ENCODE measurements at places on chromosomes 1 and 21.

- no peak for DNase-seq
Measured at GRCh38 chr1:94012708-94013366, 103.6 kb upstream of the GCLM start.

- DNase-seq: peak; percentile 71
Measured at GRCh38 chr1:153774780-153775457, at the start of gene SLC27A3. Gene SLC27A3, plus strand, starts transcription at chr1:153775407. Its CDS starts 91 bp downstream, at chr1:153775498.

GRCh38 chr1:209747580-209748262 is 8.1 kb upstream of the TRAF3IP3 start:
- peak; percentile 70 for DNase-seq

- DNase-seq: no peak
Measured at GRCh38 chr1:110976089-110976488, 12.4 kb upstream of the LRIF1 start.

DNA sequence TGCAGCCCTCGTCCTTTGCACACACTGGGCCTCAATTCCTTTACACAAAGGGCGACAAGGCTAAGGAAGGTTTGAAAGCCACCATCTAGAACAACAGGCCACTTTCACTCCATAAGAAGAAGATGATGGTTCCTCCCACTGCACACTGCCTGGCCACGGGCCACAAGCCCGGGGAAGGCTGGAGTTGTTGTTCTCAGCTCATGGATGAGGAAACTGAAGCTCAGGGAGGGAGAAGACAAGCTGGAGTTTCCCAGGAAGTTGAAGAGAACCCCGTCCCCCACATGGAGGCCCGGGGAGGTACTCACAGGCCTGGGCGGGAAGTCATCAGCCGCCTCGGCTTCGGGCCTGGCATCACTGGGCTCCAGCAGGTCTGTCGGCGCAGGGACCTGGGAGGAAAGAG is 24.6 kb upstream of the DDOST start:
- no peak for DNase-seq

GRCh38 chr1:8384577-8384976 is 66.7 kb downstream of the SLC45A1 start:
- DNase-seq: no peak

DNA sequence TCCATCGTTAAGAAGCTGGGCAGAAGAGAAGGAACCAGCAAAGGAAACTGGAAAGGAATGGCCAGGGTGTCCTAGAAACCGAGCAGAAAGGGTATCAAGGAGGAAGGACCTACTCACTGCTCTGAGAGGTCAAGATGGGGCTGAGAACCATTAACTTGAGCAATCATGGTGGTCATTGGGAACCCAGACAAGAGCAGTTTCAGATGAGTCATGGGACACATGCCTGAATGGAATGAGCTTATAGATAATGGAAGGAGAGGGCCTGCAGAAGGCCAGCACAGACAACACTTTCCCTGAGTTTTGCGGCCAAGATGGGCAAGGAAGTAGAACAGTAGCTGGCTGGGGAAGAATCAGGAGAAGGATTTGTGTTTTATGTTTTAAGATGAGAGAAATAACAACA is 383.2 kb downstream of the KIF26B start:
- DNase-seq: no peak

GRCh38 chr1:235831148-235831547 is 35.6 kb downstream of the LYST start:
- DNase-seq: peak; percentile 84

DNA sequence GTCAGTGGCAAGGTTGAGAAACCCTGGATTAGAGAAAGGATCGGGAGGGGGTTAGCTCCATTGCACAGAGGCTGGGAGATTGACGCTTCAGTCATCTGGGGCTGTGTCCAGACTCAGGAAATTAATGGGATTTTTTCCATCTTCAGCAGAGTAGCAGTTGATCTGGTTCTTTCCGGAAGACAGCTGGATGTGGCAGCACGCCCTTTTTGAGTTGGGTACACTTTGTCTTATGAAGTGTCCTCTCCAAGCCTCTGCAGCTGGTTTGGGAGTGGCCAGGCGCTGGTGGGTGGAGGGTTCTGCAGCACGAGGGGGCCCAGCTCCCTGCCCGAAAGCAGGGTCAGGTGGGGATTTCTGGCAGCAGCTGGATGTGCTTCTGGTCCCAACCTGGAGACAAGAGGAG is 95.1 kb downstream of the TAS1R2 start:
- no peak for DNase-seq

- DNase-seq: no peak
Measured at GRCh38 chr1:88784551-88784950, 100.5 kb downstream of the PKN2 start.

- DNase-seq: no peak
Measured at GRCh38 chr21:43971992-43972255, 40.2 kb upstream of the TRAPPC10 start.
